Astrocyte of the spinal cord (primary cell): ENCODE measurements at places on chromosomes 5 and 9.
A peak's percentile ranks its signal among the peaks of the same experiment; 100 is the strongest.

DNA sequence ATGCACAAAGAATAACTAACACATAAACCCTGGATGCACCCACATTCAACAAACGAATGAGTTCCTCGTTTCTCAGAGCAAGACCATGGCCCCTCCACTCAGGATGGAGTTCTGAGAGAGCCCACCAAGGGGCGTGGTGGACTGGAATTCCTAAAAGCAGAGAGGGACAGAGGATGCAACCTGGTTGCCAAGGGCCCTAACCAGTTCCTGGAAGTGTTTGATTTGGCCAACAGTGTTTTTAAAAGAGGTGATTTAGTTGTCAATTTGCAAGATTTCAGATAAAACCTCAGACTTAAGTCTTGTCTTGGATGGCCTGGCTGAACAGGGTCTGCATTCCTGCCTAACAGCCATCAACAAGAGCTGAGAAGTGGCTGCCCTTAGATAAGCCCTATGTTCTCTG is 34.4 kb downstream of the GLRA1 start:
- no peak for DNase-seq

DNA sequence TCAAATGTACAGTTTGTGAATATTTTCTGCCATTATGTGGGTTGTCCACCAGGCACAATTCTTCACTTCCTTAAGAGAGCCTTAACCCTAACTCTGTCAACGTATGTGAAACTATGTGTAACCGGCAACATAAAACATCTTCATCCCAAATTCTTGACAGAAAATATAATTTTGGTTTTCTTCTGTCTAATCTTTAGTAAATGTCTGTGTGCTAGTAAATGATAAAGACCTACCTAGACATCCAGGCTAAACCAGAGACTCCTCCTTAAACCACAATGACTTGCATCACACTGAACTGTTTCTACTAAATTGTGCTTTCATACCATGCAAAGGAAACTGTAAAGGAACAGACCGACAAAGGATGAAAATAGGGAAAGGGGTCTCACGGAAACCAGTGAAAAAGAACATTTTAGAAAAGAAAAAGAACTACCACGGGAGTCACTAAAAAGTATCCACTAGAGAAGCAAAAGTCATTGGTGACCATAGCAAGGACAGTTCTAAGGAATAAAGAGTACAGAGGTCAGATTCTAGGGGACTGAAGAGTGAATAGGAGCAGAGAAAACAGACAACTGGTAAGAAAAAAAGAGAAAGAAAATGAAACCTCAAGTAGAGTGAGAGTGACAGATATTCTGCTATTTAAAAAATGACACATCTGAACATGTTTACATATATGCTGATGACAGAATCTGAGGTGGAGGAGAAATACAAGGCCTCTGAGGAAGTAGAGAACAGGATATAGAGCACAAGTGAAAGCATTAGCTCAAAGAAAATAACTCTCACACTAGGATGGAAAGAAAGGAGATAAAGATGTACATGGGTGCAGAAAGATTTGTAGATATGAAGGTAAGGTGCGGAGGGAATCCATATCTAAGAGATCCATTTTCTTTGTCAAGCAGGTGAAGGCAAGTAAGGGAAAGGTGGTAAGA is 49.4 kb downstream of the FNIP1 start:
- peak; percentile 40 for DNase-seq

DNA sequence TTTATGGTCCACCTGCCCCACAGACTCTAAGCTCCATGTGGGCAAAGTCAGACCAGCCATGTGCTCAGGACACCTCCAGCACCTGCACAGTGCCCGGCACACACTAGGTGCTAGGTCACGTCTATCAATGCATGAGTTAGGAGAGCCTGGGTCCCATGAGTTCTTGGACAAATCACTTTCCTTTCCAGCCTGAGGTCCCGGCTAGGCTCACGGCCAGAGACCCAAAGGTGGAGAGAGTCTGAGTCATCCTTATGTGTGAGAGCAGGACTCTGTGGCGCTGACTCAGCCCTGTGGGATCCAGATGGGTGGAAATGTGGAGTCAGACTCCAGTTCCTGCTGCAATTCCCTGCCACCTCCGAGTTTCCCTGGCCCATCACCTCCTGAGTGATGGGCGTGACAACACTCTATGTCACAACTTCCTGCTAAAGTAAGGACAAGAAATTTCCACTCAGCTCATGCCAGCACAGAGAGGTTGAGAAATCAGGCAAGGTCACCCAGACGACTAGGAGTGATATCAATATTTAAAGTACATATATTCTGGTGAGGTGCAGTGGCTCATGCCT is 2.5 kb upstream of the ST6GALNAC4 start:
- peak; percentile 98 for DNase-seq

DNA sequence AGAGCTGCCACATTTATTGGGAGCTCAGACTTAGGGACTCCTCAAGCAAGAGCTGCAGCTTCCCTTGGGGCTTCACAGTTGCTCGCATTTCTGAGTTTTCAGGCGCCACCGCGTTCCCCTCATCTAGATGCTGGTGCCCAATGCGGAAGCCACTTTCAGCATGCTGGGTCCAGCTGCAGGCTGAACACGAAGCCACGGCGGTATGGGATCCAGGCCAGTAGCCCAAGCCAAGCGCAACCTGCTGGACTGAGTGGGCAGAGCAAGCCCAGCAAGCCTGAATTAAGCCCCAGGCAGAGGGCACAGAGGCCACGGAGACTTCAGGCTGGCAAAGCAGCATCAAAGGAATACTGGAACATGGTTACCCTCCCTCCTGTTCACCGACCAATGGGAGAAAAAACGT is 391.5 kb downstream of the HTR1A start:
- no peak for DNase-seq

GRCh38 chr9:75087289-75087823 is 599 bp downstream of the NMRK1 start:
- peak; percentile 63 for DNase-seq

DNA sequence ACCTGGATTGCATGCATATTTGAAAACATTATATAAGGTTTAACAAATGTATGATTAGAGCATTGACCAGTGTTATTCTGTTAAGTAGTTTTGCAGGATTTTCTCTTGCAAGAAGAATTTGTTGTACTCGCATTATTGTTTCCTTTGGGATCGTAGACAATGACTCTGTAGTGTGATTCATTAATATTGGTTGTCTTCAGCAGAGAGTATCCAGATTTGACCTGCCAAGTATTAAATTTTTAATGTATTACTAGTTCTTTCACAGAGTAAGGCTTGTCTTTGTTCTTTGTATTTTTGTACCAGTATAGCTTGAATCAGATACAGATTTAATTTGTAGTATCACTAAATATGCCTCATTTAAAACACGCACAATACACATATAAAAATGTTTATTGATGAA is 155.0 kb downstream of the PBX3 start:
- DNase-seq = no peak

DNA sequence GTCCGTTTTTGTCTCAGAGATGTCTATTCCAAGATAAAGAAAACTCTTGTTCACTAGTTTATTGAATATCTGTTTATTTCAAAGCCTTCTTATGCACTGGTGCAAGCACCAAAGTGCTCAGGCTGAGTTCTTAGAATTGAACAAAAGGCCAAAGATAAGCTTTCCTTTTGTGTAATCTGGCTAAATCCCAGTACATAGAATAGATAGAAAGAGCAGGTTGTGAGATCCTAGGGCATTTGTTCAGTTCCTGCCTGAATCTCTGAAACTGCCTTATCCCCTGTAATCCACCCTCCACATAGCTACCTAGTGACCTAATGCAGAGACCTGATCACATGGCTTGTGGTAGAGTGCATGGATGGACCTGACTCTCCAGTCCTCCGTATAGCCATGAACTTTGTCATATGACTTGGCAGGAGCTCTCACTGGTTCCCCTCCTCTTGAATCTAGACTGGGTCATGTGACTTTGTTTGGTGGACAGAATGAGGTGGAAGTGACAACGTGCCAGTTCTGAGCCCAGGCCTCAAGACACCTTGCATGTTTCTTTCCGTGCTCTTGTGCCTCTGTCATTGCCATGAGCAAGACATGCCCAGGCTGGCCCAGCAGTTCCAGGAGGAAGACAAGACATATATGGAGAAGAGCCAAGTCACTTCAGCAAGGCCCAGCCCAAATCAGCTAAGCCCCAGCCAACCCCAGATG is 139.3 kb upstream of the SHB start:
- DNase-seq = no peak

DNA sequence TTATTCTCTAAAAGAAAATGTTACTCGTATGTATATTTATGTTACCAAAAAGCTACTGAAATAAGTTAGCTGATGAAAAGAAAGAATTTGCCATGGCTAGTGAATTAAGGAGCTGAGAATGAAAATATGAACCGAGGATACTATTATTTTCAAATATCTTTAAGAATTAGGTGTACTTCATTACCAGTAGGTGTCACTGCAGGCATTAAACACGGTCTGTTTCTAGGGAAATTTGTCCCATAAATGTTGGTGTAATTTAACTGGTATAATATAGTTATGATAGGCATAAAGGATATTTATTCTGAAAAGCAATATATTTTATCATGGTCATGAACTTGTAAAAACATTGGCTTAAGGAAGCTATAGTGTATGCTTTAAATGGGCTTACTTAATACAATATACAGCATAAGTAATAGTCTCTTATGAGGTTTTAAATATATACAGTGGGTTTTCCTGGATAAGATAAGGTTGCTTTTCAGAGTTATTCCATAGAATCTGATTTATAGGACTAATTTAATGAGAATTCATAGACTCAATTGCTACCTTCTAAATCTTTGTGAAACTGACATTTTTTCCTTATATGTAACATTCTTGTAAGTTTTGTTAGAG is 72.4 kb upstream of the MPDZ start:
- peak; percentile 73 for DNase-seq

- DNase-seq = no peak
Observed at GRCh38 chr5:67031692-67032091, 164.9 kb downstream of the CD180 start.

- DNase-seq = peak; percentile 38
Observed at GRCh38 chr5:77743181-77743580, 33.0 kb downstream of the TBCA start.

DNA sequence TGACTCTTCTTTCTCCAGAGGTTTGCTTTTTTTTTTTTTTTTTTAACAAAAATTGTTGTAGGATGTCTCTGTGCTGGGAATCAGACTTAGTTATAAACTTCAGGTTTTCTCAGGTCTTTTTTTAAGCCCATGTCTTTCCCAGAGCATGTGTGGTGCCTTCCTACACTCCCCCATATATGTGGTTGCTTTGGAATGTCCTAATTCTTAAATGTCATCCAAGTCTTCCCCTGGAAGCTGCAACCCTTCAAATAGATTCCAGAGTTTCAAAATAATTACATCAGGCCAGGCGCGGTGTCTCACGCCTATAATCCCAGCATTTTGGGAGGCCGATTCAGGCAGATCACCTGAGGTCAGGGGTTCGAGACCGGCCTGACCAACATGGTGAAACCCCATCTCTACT is 73.2 kb upstream of the FAM120A start:
- DNase-seq = no peak

DNA sequence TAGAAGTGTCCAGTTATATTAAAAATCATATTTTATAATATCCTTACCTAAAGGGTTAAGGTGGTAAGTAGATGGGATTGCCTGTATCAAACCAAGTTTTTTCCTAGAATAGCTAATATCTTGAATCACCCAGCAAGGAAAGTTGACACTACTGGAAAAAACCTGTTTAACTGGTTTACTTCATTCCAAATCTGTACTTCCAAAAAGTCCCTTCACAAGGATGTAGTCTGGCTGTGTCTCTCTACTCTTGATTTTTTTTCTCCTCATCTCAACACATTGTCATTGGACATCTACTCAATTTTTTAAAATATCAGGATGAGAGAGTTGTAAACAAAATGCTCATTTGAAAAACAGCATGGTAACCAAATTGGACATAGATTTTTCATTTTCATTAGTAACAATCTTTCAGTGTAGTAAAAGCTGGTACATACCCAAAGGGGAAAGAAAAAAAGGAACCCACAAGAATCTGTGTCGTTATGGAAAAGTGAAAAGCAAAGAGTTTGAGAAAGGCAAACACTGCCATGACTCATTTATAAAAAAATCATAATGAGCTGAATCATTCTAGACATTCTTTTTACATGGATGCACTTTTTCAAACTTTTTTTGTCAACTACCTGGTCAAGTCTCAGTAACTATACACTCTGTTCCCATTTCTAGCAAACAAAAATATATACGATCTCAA is 173.5 kb downstream of the GLIS3 start:
- peak; percentile 86 for DNase-seq

DNA sequence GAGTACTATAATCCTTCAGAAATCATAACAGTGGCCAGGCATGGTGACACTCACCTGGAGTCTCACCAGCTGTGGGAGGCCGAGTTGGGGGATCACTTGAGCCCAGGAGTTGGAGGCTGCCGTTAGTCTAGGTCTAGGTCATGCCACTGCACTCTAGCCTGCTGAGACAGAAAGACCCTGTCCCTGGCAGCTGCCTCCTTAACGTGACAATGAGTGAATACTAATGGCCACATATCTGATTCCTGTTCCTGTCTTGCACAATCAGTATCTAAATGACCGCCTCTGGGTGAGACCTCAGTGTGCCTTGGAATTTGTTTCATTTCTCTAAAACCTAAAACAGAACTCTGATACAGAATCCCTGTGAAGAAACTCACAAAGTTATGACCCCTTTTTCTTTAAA is 131.0 kb upstream of the DAB2 start:
- DNase-seq = no peak

DNA sequence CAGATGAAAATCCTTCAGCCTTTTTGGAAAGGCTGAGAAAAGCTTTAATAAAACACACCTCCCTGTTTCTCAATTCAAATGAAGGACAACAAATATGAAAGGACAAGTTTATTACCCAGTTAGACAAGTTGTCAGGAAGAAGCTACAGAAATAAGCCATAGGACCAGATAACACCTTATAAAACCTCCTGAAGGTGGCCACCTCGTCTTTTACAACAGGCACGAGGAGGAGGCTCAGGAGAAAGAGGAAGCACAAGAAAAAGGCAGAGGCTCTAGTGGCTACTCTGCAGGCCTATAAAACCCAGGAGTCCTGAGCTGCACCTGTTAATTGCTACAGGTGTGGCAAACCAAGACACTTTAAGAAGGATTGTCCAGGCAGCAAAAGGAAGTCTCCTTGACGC is 352.1 kb upstream of the CDH18 start:
- DNase-seq = no peak

- no peak for DNase-seq
Observed at GRCh38 chr5:17169507-17169906, 47.9 kb upstream of the BASP1 start.

GRCh38 chr9:130633336-130634190 is 30.8 kb upstream of the PRDM12 start:
- DNase-seq = no peak

DNA sequence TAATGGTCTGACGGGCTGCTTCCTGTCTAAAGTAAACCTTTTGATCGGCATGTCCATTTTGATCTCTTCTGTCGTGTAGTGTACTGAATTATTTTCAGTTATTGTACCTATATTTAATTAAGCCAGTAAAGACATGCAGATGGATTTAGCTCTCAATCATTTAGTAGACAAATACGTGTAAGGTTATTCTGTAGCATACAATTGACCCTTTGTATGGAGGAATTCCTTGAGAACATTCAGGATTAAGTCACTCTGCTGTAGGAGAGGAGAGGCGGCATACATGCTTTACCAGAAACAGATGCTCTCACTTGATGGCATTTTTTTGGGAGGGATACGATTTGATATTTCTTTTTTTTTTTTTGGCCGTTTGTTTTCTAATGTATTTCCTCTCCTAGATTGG is 141.0 kb downstream of the PBX3 start:
- no peak for DNase-seq
